CD4-positive, alpha-beta T cell treated with Interleukin-2 at 100 ng/mL for 4 hours (primary cell): ENCODE measurements at places on chromosomes 12 and 14.

- DNase-seq = no peak
Observed at GRCh38 chr12:55034218-55034617, 14.4 kb downstream of the NEUROD4 start.

GRCh38 chr12:105321125-105321524 lies 9.4 kb upstream of the C12orf75 start:
- no peak for DNase-seq

DNA sequence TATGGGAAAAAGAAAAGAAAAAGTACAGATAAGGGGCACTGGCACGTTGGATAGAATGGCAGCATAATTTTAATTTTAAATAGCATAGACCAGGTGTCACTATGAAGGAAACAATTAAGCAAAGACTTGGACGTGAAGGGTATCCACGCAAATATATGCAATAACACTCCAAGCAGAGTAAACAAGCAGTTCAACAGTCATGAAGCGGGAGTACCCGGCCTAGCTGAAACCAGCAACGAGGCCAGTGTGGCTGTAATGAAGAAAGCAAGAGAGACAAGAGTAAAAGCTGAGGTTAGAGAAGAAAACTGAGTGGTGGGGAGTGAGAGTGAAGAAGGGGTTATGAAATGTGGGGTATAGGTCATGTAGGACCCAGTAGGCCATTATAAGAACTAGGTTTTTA lies 85.4 kb downstream of the BCL2L14 start:
- no peak for DNase-seq

- DNase-seq = no peak
Observed at GRCh38 chr12:52828156-52828555, 6.0 kb downstream of the KRT79 start.

- no peak for DNase-seq
Observed at GRCh38 chr12:60070552-60070951, 474.7 kb downstream of the SLC16A7 start.

- DNase-seq = no peak
Observed at GRCh38 chr12:30422844-30423243, 272.8 kb downstream of the IPO8 start.

GRCh38 chr14:103221781-103222358 lies 98.6 kb downstream of the TNFAIP2 start:
- DNase-seq = no peak

GRCh38 chr12:18652596-18652995 lies 85.2 kb downstream of the PLCZ1 start:
- DNase-seq = no peak

DNA sequence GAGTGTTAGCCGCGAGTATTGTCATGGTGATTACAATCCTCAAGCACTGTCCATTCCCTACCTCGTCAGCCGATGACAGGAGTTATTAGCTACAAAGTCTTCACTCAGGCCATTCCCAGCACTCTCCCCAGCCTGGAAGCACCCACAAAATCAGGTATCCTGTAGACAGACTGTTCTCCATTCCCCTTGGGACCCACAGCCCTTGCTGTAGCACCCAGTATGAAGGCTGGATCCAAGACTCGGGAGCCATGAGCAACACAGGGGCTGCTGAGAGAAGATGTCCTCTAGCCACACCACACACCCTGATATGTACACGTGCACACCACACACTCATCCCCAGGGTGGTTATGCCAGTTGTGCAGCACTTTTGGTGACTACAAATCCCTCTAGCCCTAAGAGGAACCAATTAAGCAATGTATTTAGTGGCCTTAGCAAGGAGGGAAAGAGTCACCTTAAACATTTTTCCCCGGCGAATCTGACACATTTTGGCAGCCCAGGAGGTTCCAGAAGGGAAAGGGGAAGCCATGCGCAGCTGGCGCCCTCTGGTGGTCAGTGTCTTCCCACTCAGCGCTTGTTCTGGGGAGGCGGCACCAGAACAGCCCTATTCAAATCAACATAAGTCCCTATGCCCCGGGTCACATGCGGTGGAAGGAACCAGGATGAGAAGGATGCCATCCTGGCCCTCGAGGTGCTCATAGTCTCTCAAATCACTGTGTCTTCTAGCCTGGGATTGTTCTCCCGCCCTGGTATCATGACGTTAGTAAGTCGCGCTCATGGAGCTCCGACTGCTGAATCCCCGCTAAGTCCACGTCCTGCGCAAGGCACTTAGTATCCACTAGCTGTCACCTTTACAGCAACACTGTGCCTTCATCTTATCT lies 96.9 kb downstream of the GCH1 start:
- peak; percentile 72 for DNase-seq

DNA sequence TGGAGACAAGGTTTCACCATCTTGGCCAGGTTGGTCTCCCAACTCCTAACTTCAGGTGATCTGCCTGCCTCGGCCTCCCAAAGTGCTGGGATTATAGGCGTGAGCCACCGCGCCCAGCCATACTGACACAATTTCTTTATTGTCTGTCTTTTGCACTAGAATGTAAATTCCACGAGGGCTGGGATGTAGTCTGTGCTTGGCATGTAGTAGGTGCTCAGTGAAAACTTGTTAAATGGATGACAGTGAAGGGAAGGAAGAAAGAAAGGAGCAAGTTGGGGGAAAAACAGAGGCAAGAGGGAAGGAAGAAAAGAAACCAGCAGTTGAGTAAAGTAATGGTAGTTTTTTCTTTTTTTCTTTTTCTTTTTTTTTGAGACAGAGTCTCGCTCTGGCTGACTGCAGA lies 53.1 kb downstream of the LIMA1 start:
- DNase-seq = no peak

DNA sequence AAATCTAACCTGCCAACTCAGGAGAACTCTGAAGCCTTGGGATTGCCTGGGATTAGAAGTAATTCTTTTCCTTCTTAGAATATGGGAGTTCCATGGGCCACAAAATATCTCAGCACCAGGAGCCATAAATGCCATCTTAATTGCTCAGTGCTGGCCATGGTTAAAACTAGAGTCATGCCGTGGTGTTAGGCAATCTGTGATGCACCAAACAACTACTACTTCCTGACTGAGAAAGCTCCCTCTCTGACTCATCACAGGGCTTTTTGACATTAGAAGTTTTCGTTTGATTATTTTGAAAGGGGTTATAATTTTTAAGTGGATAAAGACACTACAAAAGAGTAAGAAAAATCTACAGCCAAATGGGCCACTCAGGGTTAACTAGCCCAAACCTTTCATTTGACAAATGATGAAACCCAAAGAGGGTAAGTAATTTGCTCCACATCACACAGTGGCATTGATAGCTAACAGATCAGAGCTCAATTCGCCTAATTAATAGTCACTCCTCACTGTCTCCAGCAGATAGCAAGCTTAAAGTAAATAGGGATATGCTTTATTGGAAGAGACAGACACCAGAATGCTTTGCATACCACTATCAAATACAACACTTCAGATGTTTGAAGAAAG lies 377.3 kb downstream of the EMP1 start:
- DNase-seq = no peak

DNA sequence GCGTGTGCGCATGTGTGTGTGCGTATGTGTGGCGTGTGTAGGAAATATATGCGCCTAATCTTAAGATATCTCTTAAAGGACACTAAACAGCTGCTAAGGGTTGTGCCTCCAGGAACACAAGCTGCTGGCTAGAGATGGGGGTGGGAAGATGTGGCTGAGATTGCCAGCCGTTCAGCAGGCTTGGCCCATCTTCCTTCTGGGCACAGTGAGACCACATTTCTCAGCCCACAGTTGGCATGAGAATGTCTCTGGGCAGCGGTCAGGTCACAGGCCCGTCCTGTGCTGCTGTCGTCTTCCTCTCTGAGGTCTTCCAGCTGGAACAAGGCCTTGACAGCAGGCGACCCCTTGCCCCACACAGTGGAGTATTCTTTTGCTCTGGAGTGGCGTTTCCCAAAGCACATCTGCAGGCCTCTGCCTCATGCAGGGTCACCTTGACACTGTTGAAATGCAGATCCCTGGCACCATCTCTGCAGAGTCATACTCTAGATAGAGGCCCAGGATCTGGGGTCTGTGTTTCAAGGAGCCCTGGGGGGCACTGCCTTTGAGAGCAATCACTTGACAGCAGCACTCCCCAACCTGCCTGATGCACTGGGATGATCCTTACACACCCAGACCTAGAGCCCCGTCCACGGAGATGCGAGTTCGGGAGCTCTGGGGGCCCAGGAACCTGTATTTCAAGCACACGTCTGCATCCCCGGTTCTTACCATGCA lies 335.5 kb upstream of the SFSWAP start:
- DNase-seq = no peak

DNA sequence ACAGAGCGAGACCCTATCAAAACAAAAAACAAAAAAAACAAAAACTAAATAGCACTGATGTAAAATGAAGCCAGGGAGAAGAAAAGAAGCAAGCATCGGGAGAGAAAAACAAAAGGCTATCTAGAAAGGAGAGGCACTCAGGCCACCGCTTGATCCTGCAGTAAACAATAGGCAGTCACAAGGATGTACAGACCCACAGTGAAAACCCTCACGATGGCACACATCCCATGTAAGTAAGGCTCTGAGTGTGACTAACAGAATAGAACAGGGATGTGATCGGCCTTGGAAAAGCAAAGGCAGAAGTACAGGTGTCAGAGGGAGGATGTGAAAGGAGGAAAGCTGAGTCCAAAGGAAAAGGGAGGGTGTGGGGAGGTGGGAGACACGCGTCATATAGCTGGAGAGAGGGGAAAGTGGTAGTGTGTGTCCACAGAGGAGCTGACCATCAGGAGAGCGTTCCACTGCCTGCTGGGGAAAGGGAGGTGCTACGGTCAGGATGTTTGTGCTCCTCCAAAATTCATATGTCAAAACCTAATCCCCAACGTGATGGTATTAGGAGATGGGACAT lies 31.5 kb downstream of the CAMKK2 start:
- no peak for DNase-seq

DNA sequence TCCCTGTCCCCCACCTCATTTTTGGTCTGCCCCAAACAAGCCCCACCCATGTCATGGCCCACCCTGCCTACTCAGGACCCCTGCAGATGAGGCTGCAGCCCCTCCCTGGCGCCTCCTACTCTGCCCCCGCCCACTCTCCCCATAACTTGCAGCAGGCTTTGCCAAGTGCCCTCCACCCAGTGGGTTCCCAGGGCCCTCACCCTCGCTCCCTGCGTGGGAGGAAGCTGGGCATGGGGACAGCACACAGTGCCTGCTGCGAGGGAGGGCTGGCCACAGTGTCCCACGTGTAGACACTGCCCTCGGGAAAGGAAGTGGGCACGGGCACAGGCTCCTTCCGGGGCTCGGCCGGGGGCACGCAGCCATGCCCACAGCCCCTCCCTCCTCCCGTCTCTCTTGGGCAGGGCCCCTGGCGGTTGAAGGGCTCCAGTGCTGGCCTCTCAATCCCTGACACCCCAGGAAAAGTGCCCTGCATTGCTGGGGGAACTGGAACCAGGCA lies 9.4 kb downstream of the AKT1 start:
- DNase-seq = no peak

DNA sequence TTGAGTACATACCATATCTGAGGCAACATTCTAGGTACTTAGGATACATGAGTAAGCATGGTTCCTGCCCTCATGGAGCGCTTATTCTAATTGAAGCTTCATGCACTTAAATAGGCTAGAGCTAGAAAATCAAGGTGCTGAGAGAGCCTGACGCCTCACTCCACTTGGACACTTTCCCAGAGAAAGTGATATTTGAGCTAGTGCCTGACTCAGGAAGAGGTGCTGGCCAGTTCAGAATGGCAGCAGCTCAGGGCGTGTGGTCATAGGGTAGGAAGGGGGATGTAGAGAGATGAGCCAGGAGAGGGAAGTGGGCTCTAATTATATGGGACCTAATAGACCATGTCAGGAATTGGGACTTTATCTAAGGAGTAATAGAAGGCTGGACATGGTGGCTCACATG lies 33.3 kb downstream of the TULP3 start:
- DNase-seq = no peak

GRCh38 chr14:34220921-34221320 lies 241.1 kb downstream of the SPTSSA start:
- DNase-seq = no peak

DNA sequence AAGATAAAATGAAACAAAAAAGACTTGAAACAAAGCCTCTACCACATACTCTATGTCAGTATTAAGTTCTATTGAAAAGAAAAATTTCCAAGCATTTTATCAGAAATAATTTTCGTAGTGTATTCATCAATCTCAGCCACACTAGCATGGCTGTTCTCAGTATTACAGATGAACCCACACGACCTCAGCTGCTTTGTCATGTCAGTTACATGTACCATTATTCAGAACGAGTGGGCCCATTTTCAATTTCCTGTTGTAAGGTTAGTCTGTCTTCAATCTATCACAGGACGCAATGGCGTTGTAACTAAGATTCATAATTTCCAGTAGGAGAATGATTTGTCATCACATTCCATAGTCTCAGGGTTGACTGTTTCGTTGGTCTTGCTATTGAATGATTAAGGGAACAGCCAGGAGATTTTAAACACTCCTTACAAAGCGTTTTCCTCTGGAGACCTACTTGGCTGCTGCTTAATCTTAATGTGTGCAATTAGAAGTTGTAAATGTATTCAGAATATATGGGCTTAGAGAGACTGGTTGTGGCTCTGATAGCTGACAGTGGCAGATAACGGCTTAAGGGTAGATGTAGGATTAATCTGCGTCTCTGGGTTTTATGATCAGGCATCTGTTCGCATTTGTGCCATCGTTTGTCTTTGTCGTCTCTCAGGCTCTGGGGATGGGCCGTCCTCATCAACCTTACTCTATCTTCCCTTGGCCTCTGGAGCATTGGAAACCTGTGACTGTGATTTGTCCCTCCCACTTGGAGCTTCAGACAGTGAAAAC lies 65.4 kb downstream of the GLT1D1 start:
- no peak for DNase-seq
